ENCODE measurements at places on chromosomes 7 and 10.

- H3K27me3 ChIP-seq: no peaks in the 10 kb centered on the region
- H3K27ac ChIP-seq: no peak overlapping the region
- H3K36me3 ChIP-seq: no peaks in the 10 kb centered on the region
- DNase-seq: no peak
Observed at GRCh38 chr7:113452245-113452644, 333.9 kb upstream of the SMIM30 start.

GRCh38 chr10:62008946-62009345 is 107.4 kb downstream of the ARID5B start:
- H3K27me3 ChIP-seq: no peaks in the 10 kb centered on the region
- no peak overlapping the region for H3K4me3 ChIP-seq
- no peak for DNase-seq
- H3K36me3 ChIP-seq: peaks cover 2% of the 10 kb centered on the region
- no peak overlapping the region for H3K27ac ChIP-seq

GRCh38 chr10:32059472-32059871 is 3.2 kb upstream of the KIF5B start:
- H3K4me1 ChIP-seq: peaks cover 3% of the 10 kb centered on the region
- no peak overlapping the region for H3K27ac ChIP-seq
- H3K36me3 ChIP-seq: no peaks in the 10 kb centered on the region
- H3K4me3 ChIP-seq: no peak overlapping the region

- H3K4me3 ChIP-seq: no peak overlapping the region
- DNase-seq: no peak
- H3K36me3 ChIP-seq: no peaks in the 10 kb centered on the region
- H3K4me1 ChIP-seq: peaks cover 9% of the 10 kb centered on the region
- no peaks in the 10 kb centered on the region for H3K27me3 ChIP-seq
- H3K27ac ChIP-seq: no peak overlapping the region
Observed at GRCh38 chr7:29454899-29455451, 108.7 kb upstream of the PRR15 start.

DNA sequence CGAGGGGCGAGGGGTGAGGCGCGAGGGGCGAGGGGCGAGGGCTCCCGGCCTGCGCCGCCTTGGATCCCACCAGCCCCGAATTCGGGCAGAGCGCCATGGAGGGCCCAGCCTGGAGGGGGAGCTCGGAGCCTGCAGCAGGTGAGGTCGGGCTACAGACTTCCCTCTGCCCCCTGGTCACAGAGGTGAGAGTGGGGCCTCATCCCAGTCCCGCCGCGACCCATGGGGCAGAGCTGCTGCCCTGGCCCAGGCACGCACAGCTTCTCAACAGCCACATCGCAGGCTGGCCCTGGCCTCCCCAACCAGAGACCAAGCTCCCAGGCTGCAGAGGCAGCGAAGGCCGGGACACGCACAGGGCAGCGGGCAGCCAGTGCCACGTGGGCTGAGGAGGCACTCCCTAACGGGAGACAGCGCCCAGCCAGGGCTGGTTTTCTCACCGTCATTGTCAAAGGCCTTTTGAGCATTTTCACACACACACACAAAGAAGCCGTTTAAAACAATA is 191.8 kb downstream of the PTPRN2 start:
- no peak overlapping the region for H3K4me3 ChIP-seq
- H3K36me3 ChIP-seq: no peaks in the 10 kb centered on the region
- DNase-seq: no peak
- H3K4me1 ChIP-seq: no peaks in the 10 kb centered on the region
- H3K27me3 ChIP-seq: no peaks in the 10 kb centered on the region
- no peak overlapping the region for H3K27ac ChIP-seq

DNA sequence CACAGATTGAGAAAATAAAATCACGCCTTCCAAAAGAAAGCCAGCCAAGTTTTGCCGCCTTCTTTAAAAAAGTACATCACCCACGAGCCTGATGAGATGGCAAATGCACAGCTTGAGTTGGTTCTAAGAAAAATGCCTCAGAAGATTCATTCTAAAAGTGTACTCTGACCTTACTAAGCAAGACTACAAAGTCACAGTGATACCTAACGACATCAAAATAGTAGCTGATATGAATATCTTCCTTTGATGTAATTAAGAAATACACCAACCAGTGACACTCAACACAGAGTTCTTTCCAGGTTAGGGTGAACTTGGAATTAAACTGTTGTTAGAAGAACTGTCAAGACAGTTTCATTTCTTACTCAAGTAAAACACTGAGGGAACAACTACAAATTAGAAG is 78.0 kb upstream of the AMPH start:
- no peak for DNase-seq
- H3K27me3 ChIP-seq: no peaks in the 10 kb centered on the region
- no peak overlapping the region for H3K4me3 ChIP-seq
- H3K4me1 ChIP-seq: no peaks in the 10 kb centered on the region
- H3K27ac ChIP-seq: no peak overlapping the region
- no peaks in the 10 kb centered on the region for H3K36me3 ChIP-seq

GRCh38 chr7:24463474-24463873 is 109.8 kb upstream of the PALS2 start:
- H3K4me3 ChIP-seq: no peak overlapping the region
- no peak overlapping the region for H3K27ac ChIP-seq
- no peaks in the 10 kb centered on the region for H3K36me3 ChIP-seq
- no peaks in the 10 kb centered on the region for H3K4me1 ChIP-seq
- H3K27me3 ChIP-seq: peaks cover 2% of the 10 kb centered on the region
- DNase-seq: no peak

GRCh38 chr7:2886900-2887299 is 42.8 kb upstream of the GNA12 start:
- peak; percentile 71 for DNase-seq
- H3K27ac ChIP-seq: no peak overlapping the region
- H3K4me1 ChIP-seq: no peaks in the 10 kb centered on the region
- no peaks in the 10 kb centered on the region for H3K36me3 ChIP-seq
- H3K27me3 ChIP-seq: no peaks in the 10 kb centered on the region

DNA sequence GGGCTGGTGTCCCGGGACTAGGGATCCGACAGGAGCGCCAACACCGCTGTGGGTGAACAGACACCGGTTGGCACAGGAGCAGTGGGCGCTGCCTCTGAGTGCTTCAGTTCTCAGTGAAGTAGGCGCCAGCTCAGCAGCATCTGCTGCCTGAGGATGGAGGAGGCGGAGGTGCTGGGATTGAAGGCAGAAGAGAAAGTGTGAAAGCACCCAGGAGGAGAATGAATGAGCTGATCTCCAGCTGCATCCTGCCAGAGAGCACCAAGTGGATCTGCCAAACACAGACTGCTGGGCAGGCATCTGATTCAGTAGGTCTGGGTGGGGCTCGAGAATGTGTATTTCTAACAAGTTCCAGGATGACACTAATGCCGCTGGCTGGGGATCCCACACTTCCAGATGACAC is 74.5 kb downstream of the LANCL2 start:
- H3K27me3 ChIP-seq: no peaks in the 10 kb centered on the region
- H3K4me3 ChIP-seq: no peak overlapping the region
- no peak overlapping the region for H3K27ac ChIP-seq
- no peaks in the 10 kb centered on the region for H3K36me3 ChIP-seq
- DNase-seq: peak; percentile 32

- H3K36me3 ChIP-seq: no peaks in the 10 kb centered on the region
- no peak overlapping the region for H3K27ac ChIP-seq
- H3K4me3 ChIP-seq: no peak overlapping the region
- no peak for DNase-seq
- no peaks in the 10 kb centered on the region for H3K27me3 ChIP-seq
Observed at GRCh38 chr10:208616-209015, 73.4 kb downstream of the ZMYND11 start.

DNA sequence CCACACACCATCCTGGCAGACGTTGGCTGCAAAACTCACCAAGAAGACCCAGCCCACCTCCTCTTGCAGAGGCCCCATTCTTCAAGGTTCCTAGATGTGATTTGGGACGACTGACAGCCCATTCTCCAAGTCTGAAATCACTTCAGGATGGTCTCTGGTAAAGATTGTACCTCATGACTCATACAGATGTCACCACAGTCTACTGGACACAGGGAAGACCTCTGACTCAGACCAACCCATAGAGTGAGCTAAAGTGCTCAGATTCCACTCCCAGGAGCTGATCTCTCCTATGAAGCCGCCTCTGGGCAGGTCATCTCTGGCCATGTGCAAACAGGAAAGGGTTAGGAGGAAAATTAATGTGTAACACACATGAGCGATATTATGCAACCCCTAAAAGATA is 102.4 kb upstream of the VWC2 start:
- no peak for DNase-seq
- H3K4me3 ChIP-seq: no peak overlapping the region
- no peaks in the 10 kb centered on the region for H3K27me3 ChIP-seq
- no peaks in the 10 kb centered on the region for H3K4me1 ChIP-seq

DNA sequence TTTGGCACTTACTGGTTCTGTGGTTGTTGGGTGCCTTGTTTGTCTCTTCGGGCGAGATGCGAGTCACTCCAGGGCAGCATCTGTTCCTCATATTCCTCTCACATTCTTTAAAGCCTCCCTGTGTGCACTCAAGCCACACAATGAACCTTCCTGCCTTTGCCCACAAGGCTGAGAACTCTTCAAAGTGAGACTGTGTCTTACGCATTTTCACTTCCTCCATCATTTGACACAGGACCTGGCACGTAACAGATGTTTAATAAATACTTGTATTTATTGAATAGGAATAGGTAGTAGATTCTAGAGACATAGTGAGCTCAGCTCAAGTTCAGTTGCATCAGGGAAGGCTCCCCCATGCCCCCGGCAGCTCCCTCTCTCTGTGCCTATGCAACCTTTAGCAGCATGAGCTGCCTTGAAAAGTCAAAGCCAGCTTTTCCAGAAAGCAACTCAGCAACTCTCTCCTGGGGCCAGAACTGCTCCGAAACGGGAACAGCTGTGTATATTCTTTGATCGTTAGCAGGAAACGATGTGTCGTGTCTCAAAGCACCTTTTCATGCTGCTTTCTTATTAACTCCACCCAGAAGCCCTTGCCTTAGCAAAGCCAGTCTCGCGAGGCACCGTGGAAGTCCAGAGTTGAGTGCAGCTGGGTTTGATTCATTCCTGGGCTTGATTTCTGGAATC is 97.5 kb downstream of the PFKFB3 start:
- H3K4me3 ChIP-seq: no peak overlapping the region
- no peaks in the 10 kb centered on the region for H3K36me3 ChIP-seq
- peaks cover 5% of the 10 kb centered on the region for H3K4me1 ChIP-seq
- H3K27me3 ChIP-seq: no peaks in the 10 kb centered on the region

DNA sequence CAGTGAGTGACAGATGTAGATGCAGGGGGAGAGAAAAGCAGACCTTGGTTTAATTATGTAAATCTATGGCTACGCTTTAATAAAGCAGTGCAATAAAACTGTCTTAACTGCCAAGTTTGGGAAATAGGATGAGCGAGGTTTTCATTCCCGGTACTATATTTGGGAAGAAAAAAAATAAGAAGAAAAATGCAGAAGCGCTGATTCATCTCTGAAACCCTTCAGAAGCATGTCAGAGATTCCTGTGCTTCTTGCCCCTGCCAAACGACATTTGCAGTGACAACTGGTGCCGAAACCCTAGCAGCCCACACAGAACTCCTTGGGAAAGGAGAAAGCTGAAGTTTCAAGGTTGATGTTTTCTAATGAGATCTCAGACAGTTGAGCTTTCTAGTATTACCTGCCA is 380.7 kb downstream of the REEP3 start:
- peak; percentile 9 for DNase-seq
- no peak overlapping the region for H3K27ac ChIP-seq
- no peaks in the 10 kb centered on the region for H3K27me3 ChIP-seq
- no peak overlapping the region for H3K4me3 ChIP-seq
- no peaks in the 10 kb centered on the region for H3K4me1 ChIP-seq

GRCh38 chr7:70188901-70189650 is 590.8 kb downstream of the AUTS2 start:
- DNase-seq: peak; percentile 64
- H3K36me3 ChIP-seq: no peaks in the 10 kb centered on the region
- no peaks in the 10 kb centered on the region for H3K4me1 ChIP-seq
- H3K27me3 ChIP-seq: no peaks in the 10 kb centered on the region

DNA sequence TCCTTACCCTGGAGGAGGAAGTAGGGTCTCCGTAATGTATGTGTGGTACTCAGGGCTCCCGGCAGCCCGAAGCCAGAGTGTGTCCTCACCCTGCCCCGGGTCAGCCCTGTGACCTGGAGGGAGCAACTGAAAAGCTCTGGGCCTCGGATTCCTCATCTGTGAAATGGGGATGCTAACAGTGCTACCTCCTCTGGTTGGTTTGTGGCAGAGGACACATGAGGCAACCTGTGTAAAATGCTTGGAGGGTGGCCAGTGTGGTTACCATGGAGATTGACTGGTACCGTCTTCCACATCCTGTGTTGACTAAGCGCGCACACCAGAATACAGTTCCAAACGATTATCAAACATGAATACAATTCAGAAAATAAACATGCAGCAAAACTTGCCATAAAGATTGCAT is 163.8 kb upstream of the KLF6 start:
- H3K4me3 ChIP-seq: no peak overlapping the region
- H3K36me3 ChIP-seq: no peaks in the 10 kb centered on the region

GRCh38 chr10:133459454-133460207 is 5.9 kb downstream of the SCART1 start:
- H3K4me1 ChIP-seq: no peaks in the 10 kb centered on the region
- no peaks in the 10 kb centered on the region for H3K36me3 ChIP-seq
- DNase-seq: no peak
- no peaks in the 10 kb centered on the region for H3K27me3 ChIP-seq
- H3K4me3 ChIP-seq: no peak overlapping the region

DNA sequence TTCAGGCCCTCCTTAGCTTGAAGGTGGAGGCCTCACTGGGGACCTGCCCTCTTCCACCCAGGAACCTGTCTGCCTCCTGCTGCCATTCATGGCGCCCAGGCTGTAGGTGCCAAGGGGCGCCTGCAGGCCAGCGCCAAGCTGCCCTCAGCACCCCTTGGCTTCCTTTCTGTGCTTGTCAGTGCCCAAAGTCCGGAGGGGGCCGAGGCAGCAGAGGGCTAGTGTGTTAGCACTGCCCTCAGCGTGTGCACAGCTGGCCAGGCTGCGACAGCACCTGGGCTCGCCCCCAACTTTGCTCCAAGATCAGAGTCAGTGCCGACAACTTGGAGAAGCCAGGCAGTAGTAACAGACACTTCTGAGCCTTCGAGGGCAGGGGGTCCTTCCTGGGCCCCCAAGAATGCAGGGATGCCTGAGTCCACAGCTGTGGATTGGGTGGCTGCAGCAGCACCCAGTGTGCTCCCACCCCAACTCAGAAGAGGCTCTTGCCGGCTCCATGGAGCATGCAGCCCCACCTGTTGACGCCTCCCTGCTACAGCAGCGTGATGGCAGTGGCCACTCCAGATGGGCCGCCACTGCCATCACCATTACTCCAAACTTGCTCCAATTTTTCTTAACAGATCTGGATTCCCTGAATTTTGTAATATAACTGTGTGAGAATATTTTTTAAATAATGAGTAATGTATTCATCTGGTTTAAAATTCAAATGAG is 41.7 kb downstream of the CACUL1 start:
- H3K27me3 ChIP-seq: no peaks in the 10 kb centered on the region
- no peaks in the 10 kb centered on the region for H3K4me1 ChIP-seq
- no peaks in the 10 kb centered on the region for H3K36me3 ChIP-seq
- DNase-seq: no peak

GRCh38 chr7:50339990-50340500 is 35.5 kb downstream of the IKZF1 start:
- no peaks in the 10 kb centered on the region for H3K36me3 ChIP-seq
- H3K4me3 ChIP-seq: no peak overlapping the region
- no peaks in the 10 kb centered on the region for H3K4me1 ChIP-seq
- no peak overlapping the region for H3K27ac ChIP-seq

All from astrocyte (in vitro differentiated cells and primary cell).